Stimulated activated CD4-positive, alpha-beta T cell treated with anti-CD3 and anti-CD28 coated beads, Interleukin-1b, Interleukin-23, amount 100 ng/mL, for 1 hour (primary cell): ENCODE measurements at places on chromosomes 13 and 19.

DNA sequence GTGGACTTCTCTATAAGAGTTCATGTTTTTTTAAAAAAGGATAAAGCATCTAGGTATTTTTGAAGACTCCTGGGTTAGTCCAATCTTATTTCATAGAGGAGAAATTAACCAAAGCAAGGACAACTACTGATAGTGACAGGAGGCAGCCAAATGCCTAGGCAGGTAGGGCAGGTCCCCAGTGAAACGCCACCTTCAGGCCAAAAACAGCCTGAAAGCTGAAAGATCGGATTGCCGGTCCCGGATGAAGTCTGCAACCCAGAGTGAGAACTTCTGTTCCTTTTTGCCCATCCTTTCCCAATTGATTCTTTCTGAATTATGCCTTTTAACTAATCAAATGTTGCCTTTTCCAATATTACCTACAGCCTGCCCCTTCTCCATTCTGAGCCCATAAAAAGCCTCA, 6.1 kb upstream of the GGACT start:
- no peak for DNase-seq

GRCh38 chr19:608155-609003, 18.7 kb downstream of the HCN2 start:
- DNase-seq = no peak

- DNase-seq = no peak
Observed at GRCh38 chr13:36395280-36395679, 37.0 kb upstream of the CCNA1 start.

DNA sequence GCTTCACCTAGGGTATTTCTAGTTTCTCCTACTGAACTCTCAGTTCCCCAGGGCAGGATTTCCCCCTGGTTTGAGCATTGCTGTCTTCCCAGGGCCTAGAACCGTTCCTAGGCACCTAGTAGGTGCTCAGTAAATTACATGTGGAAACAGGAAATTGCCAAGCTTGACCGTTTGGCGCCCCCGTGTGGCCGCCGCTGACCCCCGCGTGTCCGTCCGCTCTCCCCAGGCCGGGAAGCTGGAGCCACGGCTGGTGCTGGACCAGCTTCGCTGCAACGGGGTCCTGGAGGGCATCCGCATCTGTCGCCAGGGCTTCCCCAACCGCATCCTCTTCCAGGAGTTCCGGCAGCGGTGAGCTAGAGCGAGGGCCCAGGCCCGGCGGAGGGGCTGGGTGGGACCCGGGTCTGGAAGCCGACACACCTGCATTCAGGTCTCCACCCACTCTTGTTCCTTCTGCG, 55.5 kb downstream of the MYH14 start:
- DNase-seq = no peak

GRCh38 chr13:112910016-112910415, 59.0 kb upstream of the MCF2L start:
- DNase-seq = no peak

DNA sequence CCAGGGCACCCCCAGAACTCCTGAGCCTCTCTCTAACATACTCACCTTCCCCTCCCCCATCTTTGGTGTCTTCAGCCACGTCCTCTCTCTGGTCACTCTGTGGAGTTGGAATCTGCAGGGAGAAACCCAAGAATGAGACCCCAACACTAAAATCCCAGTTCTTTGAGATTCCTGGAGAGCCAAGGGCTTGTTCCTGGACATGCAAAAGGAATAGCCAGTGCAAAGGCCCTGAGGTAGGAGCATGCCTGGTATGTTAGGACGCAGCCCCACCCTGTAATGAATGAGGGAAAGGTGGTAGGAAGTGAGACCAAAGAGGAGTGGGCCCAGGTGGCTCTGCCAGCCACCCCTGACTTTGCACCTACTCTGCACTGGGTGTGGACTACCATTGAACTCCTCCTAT, 2.4 kb upstream of the LPAR2 start:
- no peak for DNase-seq

GRCh38 chr19:4363571-4364304, 20.4 kb downstream of the MPND start:
- DNase-seq = no peak

DNA sequence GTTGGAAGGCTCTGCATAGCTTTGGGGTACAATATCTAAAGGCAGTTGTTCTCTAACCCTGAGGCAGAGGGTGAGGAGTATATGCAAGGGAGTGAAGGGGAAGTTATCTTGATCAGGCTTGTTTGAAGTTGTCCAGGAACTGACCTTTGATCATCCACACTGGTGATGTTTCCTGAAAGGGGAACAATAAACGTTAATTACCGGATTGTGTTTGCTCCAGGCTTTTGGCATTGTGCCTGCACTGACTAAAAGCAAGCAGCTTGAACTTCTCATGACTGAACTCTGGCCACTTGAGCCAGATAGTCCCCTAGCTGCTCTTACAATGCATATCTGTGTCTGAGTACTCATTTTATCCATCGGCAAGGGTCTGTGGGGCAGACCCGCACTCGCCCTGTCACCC, 27.0 kb upstream of the ZNF726 start:
- DNase-seq = no peak

GRCh38 chr13:47327861-47328260, 431.0 kb upstream of the HTR2A start:
- no peak for DNase-seq

DNA sequence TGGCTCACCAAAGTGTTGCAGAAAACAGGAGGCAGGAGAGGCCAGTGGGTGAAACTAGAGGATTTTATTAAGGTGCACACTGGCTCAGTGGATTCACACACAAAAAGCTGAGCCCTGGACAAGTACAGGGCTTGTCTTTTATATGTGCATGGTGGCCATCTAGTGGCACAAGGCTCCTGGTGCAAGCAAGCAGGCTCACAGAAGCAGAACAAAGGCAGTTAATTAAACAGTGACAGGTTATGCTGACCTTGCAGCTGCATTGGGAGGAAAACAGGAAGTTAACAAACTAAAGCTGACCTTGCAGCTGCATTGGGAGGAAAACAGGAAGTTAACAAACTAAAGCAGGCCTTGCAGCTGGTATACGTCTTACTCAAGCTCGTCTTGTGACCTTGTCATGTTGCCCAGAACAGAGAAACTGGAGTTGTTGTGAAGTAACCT, 65.3 kb upstream of the ZNF681 start:
- DNase-seq = no peak

- no peak for DNase-seq
Observed at GRCh38 chr13:48493851-48494250, 39.0 kb downstream of the RCBTB2 start.

DNA sequence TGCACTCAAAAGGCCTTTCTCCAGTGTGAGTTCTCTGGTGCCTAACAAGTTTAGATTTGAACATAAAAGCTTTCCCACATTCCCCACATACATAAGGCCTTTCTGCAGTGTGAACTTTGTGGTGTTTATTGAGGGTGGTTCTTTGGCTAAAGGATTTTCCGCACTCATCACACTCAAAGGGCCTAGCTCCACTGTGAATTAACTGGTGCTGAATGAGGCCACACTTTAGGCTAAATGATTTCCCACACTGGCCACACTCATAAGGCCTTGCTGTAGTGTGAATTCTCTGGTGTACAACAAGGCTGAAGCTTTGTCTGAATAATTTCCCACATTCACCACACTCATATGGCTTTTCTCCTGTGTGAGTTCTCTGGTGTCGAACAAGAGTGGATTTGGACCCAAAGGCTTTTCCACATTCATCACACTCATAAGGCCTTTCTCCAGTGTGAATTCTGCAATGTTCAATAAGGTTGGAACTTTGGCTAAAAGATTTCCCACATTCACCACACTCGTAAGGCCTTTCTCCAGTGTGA, 6.2 kb downstream of the ZNF416 start:
- no peak for DNase-seq

GRCh38 chr19:43777163-43777695, 3.5 kb downstream of the KCNN4 start:
- DNase-seq = no peak

GRCh38 chr19:42313096-42313839, at the start of gene TMEM145:
Gene TMEM145 (plus strand): TSS chr19:42313309. CDS start chr19:42313377, 68 bp downstream.
- no peak for DNase-seq

DNA sequence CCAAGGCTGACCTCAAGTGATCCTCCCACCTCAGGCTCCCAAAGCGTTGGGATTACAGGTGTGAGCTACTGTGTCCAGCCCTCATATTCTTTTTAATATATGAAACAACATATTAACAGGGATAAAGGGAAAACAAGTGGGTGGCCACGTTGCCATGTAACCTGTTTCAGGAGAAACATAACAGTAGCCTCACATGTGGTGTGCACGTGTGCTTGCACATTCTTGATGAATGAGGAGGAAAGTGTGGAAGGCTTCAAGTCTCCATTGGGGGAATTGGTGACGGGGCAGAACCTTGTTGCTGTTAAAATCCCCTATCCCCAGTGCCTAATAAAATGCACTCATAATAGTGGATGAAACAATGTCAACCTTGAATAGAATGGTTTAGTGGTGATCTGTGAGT, 202.3 kb downstream of the MTUS2 start:
- no peak for DNase-seq

DNA sequence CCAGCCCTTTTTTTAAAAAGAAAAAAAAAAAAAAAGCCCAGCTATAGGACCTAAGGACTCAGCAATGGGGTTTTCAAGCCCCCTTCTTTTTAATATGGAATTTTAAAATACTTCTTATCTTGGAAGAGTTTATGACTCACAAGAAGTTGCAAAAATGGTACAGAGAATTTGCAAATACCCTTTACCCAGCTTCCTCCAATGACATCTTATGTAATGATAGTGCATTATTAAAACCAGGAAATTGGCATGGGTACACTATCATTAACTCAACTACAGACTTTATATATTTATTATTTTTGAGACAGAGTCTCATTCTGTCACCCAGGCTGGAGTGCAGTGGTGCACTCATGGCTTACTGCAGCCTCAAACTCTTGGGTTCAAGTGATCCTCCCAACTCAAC, 16.1 kb downstream of the TMEM38A start:
- DNase-seq = no peak

- no peak for DNase-seq
Observed at GRCh38 chr19:11281356-11282049, 14.5 kb upstream of the TSPAN16 start.

DNA sequence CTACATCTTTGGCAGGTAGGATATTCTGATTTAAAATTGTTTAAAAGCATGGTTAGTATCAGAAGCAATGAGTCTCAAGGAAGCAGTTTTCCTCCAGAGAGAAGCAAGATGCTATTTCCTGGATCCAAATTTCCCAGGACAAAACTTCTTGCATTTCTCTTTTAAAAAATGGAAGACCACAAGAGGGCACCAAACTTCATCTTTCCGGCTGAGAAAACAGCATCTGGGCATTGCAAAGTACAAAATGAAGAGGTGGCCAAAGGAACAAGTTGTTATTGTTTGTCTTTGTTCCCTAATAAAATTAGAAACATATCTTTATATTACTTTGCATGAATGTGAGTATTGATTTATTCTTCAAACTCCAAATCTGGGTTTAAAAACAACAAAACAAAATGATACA, 60.0 kb upstream of the LRCH1 start:
- DNase-seq = no peak

- no peak for DNase-seq
Observed at GRCh38 chr19:16524991-16525734, 17.1 kb downstream of the CHERP start.

DNA sequence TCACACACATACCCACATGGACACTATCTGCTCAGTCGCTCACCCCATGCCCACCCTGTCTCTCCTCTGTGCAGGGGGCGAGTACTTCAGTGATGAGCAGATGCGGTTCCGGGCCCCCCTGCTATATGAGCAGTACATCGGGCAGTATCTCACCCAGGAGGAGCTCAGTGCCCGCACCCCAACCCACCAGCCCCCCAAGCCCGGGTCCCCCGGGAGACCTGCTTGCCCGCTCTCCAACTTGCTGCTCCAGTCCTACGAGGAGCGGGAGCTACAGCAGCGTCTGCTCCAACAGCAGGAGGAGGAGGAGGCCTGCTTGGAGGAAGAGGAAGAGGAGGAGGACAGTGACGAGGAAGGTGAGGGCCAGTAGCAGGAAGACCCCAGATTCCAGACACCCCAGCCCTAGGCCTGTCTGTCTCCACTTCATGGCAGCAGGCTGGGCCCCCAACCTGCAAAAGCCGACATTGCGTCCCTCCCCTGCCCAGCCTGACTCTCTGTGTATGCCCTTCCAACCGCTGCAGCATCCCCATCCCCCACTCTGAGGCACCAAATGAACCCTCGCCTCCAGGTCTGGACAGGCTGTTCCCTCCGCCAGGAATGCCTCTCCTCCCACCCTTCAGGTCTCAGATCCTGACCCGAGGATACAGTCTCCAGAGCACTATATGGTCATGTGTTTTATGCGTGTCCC, 9.7 kb downstream of the CCDC97 start:
- DNase-seq = no peak

GRCh38 chr19:6074709-6075403, 35.4 kb downstream of the RFX2 start:
- no peak for DNase-seq

DNA sequence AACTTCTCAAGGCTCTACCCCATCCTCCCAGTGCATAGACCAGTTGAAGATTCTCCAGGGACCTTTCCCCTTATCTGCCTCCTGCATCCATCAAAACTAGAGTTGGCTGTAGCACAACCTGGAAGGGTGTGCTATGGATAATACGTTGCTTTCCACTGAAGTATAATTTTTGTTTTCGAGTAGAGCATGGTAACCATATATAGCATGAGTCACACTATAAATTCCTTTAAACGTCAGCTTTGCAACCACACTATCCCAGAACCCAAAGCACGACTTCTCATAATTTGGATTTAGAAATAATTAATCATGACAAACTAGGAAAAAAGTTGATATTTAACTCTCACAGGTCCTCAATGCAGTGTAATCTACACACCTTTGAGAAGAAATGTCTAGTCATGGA, 138.3 kb upstream of the NBEA start:
- no peak for DNase-seq

DNA sequence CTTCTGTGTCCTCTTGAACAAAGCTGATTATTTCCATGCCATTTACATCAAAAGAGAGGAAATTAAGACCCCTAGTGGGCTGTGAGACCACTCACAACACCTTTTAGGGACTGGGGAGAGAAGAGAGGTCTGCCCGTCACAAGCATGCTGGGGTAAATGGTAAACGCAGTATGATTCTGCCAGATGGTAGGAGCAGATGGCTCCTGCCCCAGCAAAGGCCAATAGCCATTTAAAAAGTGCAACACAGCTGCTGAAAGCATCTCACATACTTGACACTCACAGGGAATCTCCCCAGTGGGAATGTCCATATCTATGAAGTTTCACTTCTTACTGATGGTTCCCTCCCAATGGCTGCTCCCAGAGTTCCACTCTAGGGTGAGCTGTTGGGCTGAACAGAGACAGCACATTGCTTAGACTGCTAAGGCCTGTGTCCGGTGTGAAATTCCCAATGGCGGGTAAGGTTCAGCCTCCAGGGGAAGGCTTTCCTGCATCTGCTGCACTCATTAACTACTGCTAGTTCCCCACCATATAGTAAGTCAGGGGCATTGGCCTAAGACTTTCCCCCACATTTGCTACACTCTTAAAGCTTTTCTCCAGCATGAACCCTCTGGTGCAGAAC, 7.4 kb downstream of the ZNF671 start:
- DNase-seq = no peak

DNA sequence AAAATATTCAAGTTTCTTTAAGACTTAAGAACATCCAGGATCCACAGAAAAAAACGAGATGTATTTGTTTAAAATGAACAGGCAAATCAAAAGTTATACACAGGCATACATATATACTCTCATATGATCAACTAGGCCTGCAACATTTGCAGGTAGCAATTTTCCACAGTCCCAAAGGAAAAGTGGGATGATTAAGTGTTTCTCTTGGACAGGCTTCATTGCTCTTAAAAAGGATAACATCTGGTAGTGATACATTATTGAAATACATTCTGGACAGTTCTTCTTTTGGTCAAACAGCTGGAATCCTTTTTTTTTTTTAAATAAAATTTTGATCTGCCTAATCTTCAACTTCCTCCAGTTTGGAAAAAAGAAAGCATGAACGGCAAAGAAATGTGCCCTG, 114.8 kb upstream of the TDRD3 start:
- no peak for DNase-seq

- DNase-seq = no peak
Observed at GRCh38 chr13:111178402-111178801, 63.3 kb downstream of the ARHGEF7 start.
